ENCODE measurements at places on chromosomes 3 and 15. TPM values are rescaled to one million over a fixed set of nuclear protein-coding genes. Genes with fewer than 3 reads are reported as not detected.

The FOXB1 gene
- not detected for polyA plus RNA-seq

The DENND6A gene
- polyA plus RNA-seq: 3.2 TPM

The C2CD4B gene
- polyA plus RNA-seq: 0.29 TPM

The CPNE9 gene
- 12.5 TPM for polyA plus RNA-seq

The CSTA gene
- not detected for polyA plus RNA-seq

The CPN2 gene
- not detected for polyA plus RNA-seq
